ENCODE measurements at places on chromosomes 6 and 20. TPM values are rescaled to one million over a fixed set of nuclear protein-coding genes. Genes with fewer than 3 reads are reported as not detected.
A peak's percentile ranks its signal among the peaks of the same experiment; 100 is the strongest.

Gene CAP2
- not detected for total RNA-seq

Gene OOEP
- total RNA-seq: 0.47 TPM

Gene NR2E1
- total RNA-seq: not detected

- DNase-seq: no peak
Observed at GRCh38 chr6:10963113-10963512, 76.3 kb downstream of the SYCP2L start.

DNA sequence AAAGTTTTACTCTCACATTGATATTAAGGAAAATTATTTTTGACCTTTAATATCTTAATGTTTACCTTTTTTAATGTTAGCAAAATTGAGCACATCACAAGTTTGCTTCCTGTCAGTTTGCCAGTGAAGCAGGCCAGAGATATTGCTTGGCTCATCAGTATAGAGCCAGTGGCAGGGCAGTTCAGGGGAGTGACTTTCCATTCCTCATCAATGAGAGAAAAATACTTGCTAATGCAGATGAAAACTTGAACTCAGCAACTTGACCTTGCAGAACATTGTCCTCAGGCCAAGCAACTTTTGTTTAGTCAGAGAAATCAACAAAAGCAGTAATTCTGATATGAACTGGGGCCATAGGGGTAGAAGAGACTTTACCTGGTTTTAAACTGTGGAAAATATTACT, 6.9 kb downstream of the TAB2 start:
- DNase-seq: no peak

DNA sequence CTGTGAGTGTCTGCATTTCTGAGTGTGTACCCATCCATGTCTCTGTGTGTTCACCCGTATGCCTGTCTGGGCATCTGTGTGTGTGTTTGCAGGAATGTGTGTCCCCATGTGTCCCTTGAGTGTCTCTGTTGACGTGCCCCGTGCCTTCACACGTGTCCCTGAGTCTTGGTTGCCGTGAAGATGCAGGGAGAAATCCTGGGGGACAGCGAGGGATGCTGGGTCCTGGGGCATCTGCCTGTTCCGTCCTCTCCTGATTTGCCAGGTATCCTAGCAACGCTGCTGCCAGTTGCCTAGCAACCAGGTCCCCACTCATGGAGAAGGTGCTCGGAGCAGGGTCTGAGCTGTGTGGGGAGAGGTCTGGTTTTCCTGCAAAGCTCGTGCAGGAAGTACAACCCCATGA, 6.0 kb upstream of the LKAAEAR1 start:
- DNase-seq: no peak

- DNase-seq: no peak
Observed at GRCh38 chr6:161901740-161902426, 628.0 kb upstream of the AGPAT4 start.

GRCh38 chr6:446418-447366, 55.1 kb downstream of the IRF4 start:
- peak; percentile 56 for DNase-seq

GRCh38 chr6:147510929-147511590, 2.6 kb downstream of the SAMD5 start:
- DNase-seq: no peak

DNA sequence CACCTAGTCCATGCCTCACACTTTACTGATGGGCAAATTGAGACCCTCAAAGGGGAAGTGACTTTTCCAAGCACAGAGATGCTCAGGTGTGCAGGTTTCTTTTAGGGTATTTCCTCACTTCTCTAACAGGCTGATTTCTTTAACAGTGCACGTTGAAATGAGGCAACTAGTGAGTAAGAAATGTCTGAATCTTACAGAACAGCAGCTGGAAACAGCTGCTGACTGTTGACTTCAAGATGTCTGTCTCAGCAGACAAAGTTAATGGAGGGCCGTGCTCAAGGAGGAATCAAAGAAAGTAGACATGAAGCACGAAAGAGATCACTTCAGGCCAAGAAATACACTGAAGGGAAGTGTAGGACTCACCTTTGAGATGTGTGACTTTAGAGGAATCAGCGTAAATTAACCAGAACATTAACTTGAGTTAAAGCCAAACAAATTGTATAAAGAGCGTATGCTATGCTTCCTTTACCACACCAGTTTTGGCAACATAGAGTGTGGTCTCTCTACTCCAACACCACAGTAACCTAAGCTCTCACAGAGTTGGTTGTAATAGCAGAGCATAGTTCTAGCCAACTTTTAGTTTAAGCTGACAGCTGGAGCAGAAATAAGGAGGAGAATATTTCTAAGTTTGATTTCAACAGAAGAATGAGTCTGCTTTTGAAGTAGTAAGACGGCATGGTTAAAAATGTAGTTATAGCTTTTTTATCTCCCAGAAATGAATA, 60.9 kb downstream of the SAMD3 start:
- DNase-seq: no peak

GRCh38 chr6:109260126-109260525, 122.1 kb downstream of the CD164 start:
- DNase-seq: no peak

DNA sequence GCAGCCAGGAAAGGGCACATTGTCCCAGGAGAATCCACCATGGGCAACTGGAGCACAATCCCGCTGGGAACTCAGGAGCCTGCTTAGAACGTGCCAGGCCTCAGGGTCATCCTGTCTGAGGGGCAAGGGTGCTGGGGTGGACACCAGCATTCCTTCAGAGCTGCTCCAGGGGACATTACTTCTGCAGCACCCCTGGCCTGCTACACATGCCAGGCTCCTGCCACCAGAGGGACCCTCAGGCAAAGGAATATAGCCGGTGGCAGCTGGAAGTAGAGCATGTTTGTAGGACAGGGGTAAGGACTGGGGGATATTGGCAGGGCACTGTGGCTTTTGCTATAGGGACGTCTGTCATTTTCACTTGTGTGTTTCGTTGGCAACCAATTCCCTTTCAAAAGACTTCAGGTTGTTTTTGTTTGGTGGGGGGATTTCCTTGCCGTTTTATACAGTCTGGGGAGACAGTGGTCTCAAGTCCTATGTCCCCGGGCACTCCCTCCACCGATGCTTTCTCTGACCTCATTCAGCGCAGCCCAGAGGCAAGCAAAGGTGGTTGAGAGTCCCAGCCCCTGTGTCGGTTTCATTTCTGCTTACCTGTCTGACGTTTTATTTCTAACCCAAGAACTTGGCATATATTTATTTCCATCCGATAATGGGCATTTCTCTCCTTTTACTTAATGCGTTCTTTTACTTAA, 130.8 kb downstream of the JPH2 start:
- peak; percentile 77 for DNase-seq

- no peak for DNase-seq
Observed at GRCh38 chr6:86017236-86017635, 374.6 kb upstream of the SYNCRIP start.

DNA sequence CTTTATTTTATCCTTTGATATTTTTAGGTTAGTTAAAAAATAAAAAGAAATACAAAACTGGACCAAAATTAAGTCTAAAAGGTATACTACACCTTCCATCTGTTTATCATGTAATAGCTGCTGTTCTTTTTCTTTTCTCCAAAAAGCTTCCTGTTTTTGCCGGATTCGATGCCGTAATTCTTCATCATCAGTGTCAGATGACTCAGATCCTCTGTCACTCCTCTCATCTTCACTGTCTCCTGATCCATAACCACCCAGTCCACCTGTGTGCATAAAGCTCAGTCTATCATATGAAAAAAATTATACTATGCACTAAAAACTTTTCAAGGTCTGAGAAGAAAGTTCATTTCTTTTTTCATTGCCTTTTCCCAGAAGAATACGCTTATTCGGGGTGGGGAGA, 8.5 kb upstream of the COQ3 start:
- DNase-seq: no peak

DNA sequence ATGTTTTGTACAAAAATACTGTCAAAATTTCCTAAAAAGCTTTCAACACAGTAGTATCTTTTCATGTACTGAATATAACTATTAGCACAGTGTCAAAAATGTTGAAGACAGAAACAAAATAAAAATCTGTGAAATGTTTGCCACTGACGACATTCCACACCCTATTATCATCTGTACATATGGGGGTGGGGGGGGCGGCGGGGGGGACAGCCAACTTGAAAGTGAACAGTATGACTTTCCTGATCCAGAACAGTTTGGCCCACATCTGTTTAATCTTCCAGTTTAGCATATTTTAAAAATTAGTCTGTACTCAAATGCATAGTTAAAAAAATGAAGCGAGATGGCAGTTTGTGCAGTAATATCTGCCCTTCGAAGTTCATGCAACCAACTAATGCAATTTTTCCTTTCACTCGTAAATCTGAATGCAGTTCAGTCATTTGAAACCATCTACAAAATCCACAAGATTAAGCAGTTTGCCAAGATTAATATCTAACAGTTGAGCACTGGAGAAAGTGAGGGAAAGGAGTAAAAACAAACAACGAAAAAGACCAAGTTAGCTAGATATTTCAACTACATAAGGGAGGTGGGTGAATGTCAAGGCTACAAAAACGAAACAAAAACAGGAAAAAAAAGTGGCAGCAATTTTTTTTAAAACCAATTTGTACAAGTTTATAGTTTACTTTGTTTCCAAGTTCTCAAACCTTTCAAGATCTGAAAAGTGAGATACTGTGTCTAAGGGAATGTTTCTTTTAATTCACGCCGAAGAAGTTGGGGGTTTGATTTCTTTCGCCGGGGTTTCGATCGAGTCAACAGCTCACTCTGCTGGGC, 1.9 kb downstream of the CITED2 start:
- no peak for DNase-seq

- no peak for DNase-seq
Observed at GRCh38 chr20:221258-221830, 5.7 kb upstream of the DEFB129 start.

DNA sequence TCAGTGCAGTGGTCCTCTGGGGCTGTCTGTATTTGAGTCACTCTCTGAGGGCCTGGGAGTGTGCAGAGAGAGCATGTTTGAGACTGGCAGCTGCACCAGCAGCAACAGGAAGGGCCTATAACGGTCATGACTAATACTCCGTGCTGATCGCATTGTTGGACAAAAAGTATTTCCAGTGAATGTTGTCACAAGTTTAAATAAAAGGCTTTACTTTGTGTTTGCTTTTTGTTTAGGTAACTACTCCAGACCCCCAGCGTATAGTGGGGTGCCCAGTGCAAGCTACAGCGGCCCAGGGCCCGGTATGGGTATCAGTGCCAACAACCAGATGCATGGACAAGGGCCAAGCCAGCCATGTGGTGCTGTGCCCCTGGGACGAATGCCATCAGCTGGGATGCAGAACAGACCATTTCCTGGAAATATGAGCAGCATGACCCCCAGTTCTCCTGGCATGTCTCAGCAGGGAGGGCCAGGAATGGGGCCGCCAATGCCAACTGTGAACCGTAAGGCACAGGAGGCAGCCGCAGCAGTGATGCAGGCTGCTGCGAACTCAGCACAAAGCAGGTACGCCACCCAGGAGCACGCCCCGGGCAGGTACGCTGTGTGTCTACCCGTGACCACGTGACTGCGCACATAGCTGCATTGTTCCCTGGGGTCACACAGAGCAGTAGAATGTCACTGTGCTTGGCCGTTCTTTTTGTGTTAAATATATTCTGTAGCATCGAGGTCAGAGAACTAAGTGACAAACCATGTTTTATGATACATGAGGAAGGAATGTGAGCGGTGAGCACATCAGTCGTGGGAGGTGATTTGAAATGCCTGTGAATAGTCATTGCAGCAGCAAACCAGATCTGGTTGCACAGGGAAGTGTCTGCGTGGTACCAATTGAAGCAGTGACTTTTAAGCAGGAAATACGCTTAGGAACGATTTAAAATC, 174.7 kb downstream of the TMEM242 start:
- no peak for DNase-seq

- no peak for DNase-seq
Observed at GRCh38 chr6:11094411-11094851, 797 bp downstream of the SMIM13 start.

- no peak for DNase-seq
Observed at GRCh38 chr6:9205645-9206044, 770.3 kb upstream of the SLC35B3 start.

GRCh38 chr6:170147832-170148708, 142.8 kb downstream of the DLL1 start:
- DNase-seq: peak; percentile 56

- no peak for DNase-seq
Observed at GRCh38 chr20:44776980-44777379, 31.3 kb downstream of the KCNK15 start.

DNA sequence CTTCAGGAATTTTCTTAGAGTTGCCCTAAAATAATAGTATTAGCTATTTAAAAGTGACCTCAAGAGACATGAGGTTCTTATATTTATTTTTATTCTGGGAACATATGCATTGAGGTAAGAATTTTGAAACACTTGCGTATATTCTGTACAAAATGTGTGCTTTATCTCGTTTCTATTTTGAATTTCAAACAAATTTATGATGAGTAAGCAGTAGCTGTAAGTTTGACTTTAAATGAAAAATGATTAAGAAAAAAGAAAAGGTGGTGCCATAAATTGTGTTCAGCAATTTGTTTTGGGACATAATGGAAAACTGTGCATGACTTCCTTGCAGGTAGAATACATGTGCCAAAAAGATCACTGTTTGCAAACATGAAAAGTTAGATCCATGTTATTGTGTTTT, 433.1 kb upstream of the PLCB4 start:
- no peak for DNase-seq

- DNase-seq: no peak
Observed at GRCh38 chr20:21808863-21809664, 103.6 kb downstream of the PAX1 start.

GRCh38 chr6:16148498-16148897, 19.6 kb downstream of the MYLIP start:
- no peak for DNase-seq

- no peak for DNase-seq
Observed at GRCh38 chr6:5045416-5045815, 39.7 kb upstream of the PPP1R3G start.

DNA sequence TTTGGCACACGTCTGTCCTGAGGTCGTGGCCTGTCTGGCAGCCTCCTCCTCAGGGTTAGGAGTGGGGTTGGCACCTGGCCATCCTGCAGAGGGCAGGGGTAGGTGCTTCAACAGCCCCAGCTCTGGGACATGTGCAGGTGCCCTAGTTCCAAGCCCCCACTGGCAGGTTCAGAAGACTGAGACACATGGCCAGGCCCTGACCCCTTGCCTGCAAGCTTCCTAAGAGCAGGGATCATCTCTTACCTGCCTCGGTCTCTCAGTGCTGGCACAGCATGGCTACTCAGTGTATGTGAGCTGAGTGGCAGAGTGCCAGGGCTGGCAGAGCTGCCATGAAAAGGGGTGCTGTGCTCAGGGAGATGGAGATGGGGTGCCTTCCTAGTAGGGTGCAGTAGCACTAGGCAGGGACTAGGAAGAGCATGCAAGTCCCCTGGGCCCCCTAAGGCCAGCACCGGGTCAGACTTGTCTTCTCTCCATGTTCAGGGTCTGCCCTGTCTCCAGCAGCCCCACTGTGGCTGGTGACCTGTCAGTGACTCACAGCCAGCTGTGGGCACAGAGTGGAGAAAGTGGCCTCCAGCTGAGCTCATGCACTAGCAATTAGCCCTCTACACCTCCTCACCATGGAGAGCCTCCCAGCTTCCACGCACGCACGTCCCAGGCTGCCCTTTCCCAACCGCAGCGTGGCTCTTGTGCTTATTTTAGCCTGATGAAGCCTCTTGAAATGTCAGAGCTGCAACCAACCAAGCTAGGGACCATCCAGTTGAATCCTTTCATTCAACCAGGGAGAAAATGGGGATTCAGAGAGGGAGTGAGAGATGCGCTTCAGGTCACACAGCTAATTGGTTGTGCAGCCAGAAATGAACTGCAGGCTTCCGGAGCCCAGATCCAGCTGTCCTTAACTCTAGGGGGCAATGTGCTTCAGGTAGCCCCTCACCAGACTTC, 116.6 kb downstream of the MRPL14 start:
- DNase-seq: no peak
